ENCODE measurements at places on chromosomes 7 and 10.

GRCh38 chr10:9381733-9382532, 1327.4 kb downstream of the GATA3 start:
- no peak for DNase-seq

DNA sequence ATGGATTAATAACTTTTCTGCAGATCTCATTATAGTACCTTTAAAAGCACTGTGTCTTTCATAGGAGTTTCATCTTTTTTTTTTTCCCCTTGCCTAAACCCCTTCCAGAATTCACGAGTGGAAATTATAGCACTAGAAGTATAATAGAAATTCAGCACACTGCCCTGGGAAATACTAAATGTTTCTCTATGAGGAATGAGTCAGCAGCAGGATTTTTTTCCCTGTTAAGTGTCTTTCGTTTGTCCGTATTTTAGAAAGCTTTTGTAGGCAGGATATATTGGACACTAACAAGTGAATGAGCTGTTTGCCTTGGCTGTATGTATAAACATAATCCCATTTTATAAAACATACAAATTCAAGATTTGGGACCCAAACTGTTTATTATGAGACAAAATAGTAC, 105.8 kb downstream of the EXOC4 start:
- no peak for DNase-seq

DNA sequence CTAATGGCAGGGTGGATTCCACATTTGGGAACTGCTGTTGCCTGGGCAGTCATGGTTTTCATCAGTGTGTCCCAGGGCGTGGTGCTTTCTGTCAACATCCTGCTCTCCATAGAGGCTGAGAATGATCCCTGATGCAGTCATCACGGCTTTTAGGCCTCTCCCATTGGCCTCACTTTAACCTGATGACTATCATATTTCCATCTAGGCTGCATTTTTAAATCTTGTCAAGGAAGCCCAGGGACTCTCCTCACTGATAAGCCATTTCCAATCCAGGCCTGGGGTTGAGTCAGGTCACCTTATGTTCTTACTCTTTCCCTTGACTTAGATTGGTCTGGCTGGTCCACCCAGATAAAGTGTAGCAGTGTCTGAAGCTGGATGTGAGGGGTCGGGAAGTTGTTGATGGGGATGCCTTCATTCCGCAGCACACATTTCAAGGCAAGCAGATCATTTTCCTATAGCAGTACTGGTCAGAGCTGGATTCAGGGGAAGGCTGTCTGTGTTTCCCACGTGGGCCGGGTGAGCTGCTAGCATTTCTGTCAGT, 177.0 kb downstream of the AUTS2 start:
- no peak for DNase-seq

DNA sequence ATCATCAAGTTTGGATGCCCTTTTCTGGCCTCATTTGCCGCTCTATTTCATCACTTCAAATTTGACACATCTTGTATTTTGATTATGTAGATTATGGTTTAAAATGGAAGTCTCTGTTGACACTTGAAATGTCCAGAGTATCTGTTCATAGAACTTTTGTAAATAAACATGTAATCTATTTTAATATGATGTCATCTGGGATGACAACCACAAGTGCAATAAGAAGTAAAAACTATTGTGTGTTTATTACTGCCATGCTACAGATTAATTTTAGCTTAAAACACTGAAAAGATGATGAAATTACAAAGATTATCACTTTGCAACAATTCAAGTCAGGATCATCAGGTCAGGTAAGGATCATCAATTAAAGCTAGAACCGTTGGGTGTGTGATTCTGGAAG, 30.0 kb downstream of the CYP2C8 start:
- no peak for DNase-seq

DNA sequence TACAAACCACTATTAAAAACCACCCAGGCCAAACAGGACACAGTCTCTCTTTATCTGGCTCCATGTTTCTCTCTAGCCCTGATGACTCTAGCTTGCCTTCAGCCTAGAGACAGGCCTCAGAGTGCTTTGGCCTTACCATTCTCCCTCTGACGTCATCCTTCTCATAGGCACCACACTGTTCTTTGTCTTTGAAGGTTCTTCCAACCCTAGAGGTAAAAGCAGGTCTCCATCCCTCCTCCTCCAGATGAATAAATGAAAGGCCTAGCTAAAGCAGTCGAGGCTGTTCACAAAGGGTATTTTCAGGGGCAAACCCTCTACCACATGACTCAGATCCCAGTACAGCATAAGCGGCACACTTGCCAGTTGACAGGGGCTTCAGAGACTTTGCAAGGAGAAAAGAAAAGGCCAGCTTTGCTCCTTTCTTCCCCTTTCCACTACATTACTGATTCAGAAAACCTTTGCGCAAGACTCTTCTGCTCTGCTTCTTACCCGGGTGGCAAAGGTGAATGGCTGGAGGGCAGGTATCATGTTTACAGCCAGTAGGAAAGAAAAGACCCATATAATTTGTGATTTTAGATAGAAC, 14.8 kb downstream of the NFE2L3 start:
- DNase-seq = no peak

GRCh38 chr7:158415316-158415715, 172.3 kb downstream of the PTPRN2 start:
- no peak for DNase-seq

GRCh38 chr10:34721208-34721840, 93.8 kb downstream of the PARD3 start:
- no peak for DNase-seq

DNA sequence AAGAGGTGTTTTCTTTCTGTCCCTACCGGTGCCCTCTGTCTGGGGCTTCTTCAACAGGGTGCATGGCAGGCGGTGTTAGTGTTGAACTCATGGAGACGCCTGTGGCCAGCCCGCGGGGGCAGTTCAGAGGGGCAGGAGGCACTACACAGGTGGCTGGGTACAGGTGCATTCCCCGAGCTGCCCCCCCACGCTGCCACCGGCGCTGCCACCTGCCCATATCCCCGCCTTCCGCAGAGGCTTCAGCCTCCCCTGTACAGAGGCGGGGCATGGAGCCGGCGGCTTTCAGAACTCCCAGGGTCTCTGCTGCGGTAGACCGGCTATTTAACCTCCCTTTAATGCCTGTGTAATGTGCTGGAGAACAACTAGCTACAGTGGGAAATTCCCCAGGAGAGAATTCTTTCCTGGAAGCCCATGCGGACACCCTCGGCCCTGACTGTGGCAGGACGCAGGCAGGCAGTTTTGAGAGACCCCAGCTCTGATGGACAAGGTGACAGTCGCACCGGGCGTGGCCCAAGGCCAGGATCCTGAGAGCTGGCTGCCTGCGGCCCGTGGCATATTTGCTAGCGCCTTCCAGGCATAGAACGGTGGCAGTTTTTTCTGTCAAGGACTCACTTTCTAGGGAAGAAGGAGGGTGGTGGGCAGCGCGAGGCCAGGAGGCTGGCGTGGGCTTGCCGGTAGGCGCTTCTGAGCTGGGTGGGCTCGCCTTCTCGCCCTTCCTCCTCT, 53.7 kb upstream of the ZNF32 start:
- no peak for DNase-seq

DNA sequence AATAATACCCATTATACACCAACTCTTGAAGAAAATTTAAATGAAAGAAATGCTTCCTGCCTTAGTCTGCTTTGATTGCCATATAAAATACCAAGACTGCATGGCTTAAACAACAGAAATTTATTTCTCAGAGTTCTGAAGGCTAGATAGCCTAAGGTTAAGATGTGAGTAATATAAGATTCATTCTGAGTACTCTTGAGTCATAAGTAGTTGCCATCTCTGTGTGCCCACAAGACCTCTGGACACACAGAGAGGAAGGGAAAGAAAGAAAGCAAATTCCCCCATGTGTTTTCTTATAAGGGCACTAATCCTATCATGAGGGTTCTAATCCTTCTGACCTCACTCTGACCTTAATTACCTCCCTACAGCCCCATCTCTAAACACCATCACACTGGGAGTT, 201.2 kb downstream of the PTN start:
- no peak for DNase-seq

DNA sequence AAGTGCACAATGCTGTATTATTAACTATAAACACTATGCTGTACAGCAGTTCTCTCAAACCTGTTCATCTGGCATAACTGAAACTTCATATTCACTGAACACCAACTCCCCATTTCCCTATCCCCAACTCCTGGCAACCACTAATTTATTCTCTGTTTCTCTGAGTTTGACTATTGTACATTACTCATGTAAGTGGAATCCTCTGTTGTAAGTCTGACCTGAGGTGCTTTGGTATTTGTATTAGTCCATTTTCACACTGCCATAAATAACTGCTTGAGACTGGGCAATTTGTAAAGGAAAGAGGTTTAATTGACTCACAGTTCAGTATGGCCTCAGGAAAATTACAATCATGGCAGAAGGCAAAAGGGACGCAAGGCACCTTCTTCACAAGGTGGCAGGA, 266.3 kb downstream of the PPP1R3A start:
- no peak for DNase-seq

DNA sequence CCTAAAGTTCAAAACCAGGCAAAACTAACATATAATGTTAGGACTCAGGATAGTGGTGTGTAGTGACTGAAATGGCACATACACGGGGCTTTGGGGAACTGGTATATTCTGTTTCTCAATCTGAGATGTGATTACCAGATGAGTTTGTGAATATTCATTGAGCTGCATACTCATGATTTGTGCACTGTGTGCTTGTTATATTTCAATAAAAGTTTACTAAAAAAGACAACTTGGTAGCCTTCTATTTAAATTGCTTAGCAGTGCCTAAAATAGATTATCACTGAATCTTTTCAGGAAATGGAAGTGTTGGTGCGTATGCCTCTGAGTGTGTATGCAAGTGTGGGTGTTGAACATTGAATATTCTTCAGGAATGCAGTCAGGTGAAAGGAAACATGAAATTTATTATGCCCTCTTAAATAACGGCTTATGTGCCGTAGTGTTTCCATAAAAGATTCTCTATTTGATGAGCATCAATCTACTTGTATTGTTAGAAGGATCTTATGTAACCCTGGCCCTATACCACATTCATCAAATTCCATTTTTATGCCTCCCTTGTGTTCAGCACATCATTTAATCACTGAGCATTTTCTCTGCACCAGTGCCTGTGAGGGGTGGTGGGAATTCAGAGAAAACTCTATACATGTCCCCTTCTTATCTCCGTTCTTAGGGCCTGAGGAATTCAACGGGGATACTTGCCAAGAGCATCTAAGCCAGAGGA, 82.6 kb upstream of the AUTS2 start:
- DNase-seq = no peak

GRCh38 chr10:672203-672602, 17.3 kb downstream of the DIP2C start:
- DNase-seq = no peak

DNA sequence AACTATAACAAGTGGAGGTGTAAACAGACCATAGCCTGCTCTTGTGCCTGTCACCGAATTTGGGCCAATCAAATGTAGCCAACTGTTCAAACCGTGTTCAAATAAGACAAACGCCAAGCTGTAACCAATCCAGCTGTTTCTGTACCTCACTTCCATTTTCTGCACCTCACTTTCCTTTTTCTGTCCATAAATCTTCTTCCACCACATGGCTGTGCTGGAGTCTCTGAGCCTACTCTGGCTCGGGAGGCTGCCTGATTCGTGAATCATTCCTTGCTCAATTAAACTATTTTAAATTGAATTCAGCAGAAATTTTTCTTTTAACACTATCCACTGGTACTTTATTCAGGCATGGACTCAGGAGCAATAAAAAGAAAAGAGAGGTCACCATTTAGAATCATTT, 29.9 kb upstream of the COL1A2 start:
- no peak for DNase-seq

- DNase-seq = no peak
These were observed 35.3 kb upstream of the STARD3NL start for GRCh38 chr7:38142736-38143135.

Data from esophagus squamous epithelium (tissue), 5 donors.